ENCODE measurements at places on chromosomes 4 and X.

DNA sequence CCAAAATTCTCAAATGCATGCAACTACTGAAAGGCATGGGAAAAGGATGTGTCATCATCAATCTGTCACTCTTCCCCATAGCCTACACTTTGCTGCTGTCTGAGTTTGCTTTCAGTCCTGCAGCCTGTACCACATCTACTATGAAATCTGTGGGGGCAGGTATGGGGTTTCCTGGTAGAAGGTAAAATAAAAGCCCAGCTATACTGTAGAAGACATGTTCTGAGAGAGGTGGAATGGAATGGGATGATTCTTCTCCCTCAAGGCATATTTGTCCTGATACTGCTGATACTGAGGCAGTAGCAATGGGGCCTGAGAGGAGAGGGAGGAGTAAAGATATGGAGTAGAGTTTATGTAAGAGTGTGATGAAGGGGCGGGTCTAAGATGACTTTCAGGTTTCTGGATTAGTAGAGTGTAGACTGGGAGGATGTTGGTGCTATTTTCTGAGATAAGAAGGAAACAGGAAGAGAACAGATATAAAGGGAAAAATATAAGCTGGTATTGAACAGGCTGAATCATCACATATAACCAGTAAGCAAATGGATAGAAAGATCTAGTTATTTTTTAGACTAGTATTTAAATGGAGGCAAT lies 38.7 kb upstream of the GYPA start:
- no peak for DNase-seq

GRCh38 chrX:45889471-45889870 lies 655.8 kb downstream of the ZNF674 start:
- no peak for DNase-seq

GRCh38 chr4:17128268-17128667 lies 229.8 kb upstream of the LDB2 start:
- DNase-seq: no peak

- DNase-seq: no peak
These were observed 422.3 kb downstream of the STPG2 start for GRCh38 chr4:97720869-97721432.

DNA sequence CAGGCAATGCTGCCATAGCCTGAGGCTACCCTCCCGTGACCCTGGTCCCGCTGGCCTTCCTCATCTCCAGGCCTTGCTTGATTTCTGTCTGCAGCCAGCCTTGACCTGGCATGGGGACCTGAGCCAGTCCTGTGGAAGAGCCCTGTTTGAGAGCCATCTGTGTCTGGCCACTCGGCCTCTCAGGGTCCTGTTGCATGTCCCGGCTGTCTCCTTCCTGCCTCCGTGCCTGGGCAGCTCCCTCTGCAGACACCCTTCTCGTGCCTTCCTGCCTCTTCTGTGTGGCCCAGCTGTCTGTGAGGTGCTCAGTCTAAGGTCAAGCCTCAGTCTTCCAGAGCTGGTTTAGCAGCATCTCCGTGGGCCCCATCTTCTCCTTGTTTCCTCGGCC lies 108.4 kb downstream of the SORCS2 start:
- DNase-seq: no peak

DNA sequence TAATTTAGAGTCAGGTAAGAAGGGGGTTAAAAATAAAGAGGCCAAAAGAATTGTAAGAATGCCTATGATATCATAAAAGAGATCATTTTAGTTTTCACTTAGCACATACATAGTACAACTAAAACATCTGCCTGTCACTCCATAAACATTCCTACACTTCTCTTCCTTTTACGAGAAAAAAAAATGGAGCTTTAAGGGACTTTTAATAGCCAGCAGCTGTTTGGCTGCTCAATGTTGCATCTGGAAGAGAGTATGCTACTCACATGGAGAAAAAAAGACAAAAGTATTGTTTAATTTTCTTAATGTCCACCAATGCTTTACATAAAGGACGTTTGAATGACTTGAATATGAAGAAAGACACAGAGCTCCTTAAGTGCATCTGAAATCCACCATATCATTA lies 48.7 kb upstream of the TNIP3 start:
- DNase-seq: no peak

- DNase-seq: no peak
These were observed 1314.0 kb downstream of the PCDH19 start for GRCh38 chrX:99095965-99096635.

DNA sequence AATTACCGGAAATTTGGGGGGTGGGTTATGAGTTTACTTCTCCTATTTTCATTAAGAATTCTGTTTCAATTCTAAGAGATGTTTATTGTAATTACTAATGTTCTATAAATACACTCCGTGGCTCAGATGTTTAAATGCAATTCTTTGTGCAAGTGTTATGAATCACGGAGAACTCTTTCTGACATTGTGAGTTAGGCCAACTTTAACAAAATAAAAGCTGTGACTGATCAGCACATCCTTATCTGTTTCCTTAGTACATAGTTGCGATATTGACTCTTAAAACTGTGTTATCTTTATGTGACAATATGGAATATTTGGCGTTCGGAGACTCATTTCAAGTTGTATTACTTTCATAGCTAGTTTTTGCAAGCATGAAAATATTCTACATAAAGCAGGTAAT lies 902 bp downstream of the KLHL4 start:
- DNase-seq: no peak

GRCh38 chr4:189088780-189089179 lies 851.9 kb upstream of the FRG1 start:
- DNase-seq: no peak

- no peak for DNase-seq
These were observed 13.0 kb downstream of the CORIN start for GRCh38 chr4:47824840-47825239.

- DNase-seq: peak; percentile 21
These were observed 40.0 kb downstream of the SEPTIN11 start for GRCh38 chr4:76989391-76990061.

- no peak for DNase-seq
These were observed 240.9 kb downstream of the BANK1 start for GRCh38 chr4:102031406-102031805.

- no peak for DNase-seq
These were observed 286.3 kb downstream of the SPRY1 start for GRCh38 chr4:123682931-123683330.

- no peak for DNase-seq
These were observed 543.6 kb upstream of the SMIM31 start for GRCh38 chr4:164210377-164210776.

GRCh38 chr4:185023471-185023870 lies 5.2 kb downstream of the HELT start:
- DNase-seq: no peak

DNA sequence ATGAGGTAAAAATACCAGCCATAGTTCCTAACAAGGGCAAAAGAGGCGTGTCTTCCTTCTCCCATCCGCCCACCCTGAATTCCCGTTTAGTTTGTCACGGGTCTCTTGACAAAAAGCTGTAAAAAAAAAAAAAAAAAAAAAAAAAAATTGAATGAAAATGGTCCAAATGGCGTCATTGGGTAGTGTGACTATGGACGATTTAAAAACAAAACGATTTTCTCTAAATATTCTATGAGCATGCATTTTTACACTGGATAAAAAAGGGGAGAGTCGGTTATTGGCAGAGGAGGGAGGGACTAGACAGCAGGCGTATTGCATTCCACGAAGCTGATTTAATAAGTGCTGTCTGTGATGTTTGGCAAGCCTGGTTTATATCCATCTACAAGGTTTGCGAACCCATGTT lies at the start of gene FAM133A:
FAM133A (plus strand) TSS at position 338 of the 403 bp plus-strand sequence. CDS start 35,214 bp downstream, outside the sequence.
- DNase-seq: no peak

- DNase-seq: no peak
These were observed 38.5 kb upstream of the UGT2B7 start for GRCh38 chr4:69057620-69058409.
